ENCODE measurements at places on chromosomes 2 and 18.

DNA sequence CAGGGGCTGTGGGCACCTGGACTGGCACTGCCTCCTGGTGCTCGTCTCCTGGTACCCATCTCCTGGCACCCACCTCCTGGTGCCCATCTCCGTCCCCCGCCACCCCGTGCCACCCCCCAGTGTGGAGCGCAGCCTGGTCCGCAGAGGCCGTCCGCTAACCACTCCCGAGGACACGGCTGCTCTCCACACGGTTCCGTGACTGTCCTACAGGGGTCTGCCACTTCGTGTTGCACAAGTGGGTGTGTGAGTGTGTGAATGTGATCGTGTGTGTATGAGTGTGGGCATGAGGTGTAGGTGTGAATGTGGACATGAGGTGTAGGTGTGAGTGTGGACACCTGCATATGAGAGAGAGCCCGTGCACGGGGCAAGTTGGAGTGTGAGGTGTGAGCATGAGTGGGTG is 119.4 kb upstream of the HS6ST1 start:
- DNase-seq, result no peak

GRCh38 chr2:111050701-111051376 is 69.9 kb upstream of the BCL2L11 start:
- no peak for DNase-seq

DNA sequence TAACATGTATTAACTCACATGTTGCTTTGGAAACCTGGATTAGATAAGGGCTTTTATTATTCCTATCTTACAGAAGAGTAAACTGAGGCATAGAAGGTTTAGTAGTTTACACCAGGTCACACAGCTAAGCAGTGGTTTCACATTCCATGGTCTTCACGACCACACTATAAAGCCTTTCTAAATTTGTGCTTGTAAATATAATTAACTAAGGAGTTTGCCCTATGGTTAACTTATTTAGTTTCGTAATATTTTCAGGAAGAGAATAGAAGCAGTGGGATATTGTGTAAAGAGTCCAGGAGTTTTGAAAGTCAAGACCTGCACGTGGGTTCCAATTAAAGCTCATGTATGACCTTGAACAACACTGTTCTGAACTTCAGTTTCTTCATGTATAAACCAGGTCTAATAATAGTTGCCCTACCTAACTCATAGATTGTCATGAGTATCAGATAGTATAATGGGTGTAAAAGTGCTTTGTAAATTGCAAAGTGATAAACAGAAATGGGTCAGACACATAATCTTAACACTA is 19.5 kb upstream of the SOS1 start:
- DNase-seq, result peak; percentile 73

DNA sequence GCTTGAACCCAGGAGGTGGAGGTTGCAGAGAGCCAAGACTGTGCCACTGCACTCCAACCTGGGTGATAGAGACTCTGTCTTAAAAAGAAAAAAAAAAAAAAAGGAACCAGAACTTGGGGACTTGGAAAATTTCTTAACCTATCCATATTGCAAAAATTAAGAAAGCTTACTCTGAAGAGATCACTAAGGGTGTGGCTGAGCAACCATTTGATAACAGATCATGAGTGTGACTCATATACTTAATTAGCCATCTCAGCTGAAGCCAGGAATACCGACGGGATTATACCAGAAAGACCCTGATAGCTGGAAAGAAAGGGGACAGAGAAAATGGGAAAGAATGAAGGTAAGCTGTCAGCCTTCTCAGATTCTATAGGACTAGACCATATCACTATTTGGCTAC is 7.1 kb upstream of the ADD2 start:
- DNase-seq, result no peak

DNA sequence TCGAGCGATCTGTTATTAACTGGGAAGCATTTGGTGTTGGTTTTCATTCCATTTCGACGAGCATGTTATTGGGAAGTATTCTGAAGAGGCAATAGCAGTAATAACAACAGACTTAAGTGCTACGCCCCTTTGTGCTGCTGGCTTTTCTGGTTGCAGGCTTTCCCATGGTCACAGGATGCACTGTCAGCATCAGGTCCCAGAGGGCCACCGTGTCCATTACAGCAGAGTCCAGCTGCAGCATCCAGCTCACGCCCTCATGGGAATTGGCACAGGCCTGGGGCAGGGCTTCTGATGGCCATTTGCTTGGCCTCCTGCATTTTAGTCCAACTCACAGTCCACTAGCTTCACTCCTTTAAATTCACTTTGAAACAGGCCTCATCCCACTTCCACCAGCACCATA is 44.4 kb downstream of the BCL2L11 start:
- DNase-seq, result no peak

DNA sequence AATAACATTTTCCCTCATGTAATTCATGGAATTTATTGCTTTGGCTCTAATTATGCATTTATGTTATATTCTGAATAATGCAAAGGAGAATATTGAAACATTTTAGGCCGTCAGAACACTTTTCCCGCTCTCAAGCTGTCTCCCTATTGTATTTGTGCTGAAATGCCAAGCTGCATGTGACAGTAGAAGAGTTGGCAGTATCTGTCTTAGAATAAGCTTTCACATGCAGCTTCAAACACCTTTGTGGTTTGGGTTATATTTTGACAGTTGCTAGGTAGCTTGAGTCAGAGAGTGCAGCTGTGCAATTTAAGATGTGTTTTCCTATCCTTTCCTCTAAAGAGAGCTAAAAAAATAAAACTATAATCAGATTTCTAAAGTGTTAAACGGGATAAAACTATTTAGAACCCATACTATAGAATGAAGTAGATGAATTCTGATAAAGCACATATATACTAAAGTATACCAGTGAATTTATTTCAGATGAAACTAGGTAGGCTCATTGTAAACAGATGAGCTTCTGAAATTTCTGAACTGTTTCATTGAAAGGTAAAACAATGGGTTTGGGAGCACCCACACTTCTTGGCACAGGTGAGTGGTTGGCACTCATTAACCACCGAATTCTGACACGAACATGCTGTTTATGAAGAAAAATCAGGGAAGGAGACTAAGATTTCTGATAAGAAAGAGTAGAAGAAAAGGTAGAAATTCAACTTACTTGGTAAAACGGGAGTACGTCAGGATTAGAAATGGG is 43.4 kb downstream of the PLCL1 start:
- no peak for DNase-seq

- no peak for DNase-seq
These were observed 47.1 kb upstream of the MCFD2 start for GRCh38 chr2:46962751-46963150.

DNA sequence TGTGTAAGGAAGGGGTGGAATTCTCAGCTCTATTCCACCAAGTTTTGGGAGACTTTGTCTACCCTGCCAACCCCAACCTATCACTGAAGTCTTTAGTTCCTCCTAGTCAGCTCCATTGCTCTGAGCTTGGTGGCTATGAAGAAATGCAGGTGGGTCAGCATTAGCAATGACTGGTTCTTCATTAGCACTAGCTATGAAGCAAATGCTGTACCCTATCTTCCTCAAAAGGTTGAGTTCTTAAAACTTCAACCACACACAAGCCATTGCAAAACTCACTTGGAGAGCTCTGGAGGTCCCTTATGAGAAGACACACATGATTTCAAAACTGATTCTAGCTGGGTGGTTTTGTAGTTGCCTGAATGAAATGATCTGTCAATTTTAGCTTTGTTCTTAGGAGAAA is 193.8 kb downstream of the IKZF2 start:
- DNase-seq, result peak; percentile 99

GRCh38 chr2:156116113-156116512 is 216.4 kb downstream of the NR4A2 start:
- no peak for DNase-seq

- no peak for DNase-seq
These were observed 54.6 kb downstream of the IL1R2 start for GRCh38 chr2:102046135-102046986.

DNA sequence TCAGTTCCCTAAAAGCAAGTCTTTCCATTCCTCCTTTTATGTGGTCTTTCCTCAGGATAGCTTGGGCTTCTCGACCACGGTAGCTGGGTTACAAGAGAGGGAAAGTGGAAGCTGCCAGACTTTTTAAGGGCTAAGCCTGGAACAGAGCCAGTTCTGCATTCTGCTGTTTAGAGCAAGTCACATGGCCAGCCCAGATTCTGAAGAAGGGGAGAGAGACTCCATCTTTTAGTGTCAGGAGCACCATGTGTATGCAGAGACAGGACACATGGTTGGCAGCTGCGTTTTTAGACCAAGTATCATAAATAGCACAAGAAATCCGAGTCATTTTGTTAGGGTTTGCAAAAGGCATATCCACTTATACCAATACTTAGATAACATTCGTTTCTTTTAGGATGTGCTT is 4.7 kb downstream of the HMSD start:
- no peak for DNase-seq

DNA sequence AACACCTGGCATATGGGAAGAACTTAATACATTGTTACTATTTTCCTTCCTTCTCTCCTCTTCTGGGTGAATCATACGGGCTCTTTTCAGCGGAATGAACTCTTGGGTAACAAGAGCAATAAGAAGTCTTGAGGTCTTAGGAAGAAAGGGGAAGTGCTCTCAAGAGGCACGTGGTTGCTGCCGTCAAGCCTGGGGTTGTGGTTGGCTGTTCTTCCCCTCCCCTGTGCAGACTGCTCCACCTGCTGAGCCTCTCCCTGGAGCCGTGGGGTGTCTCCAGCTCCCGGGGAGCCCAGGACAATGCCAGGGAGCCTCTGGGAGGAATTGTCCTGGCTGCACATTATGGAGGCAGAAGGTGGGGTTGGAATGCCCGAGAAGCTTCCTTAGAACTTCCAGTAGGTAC is 19.4 kb downstream of the TOGARAM2 start:
- DNase-seq, result peak; percentile 96

GRCh38 chr2:54945391-54946219 is 104.6 kb downstream of the RTN4 start:
- DNase-seq, result no peak

- peak; percentile 80 for DNase-seq
These were observed 1.1 kb downstream of the CYBRD1 start for GRCh38 chr2:171523088-171524017.

All from GF-D8 (cell line).